ENCODE measurements at places on chromosomes 6 and 20.

DNA sequence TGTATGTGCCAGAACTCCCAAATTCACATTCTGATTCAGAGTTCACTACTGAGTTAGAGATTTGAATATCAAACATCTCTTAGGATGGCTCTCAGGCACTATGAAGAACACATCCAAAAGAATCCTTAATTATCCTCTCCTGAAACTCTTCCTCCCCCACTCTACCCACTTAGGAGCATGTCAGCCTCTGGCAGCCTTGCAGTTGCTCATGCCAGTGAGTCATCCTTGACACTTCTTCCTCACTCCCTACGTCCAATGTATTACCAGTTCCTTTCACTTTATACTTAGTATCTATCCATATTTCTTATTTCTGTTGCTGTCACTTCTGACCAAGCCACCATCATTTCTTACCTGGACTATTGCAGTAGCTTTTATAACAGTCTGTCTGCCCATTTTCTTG, 192.0 kb upstream of the IMPG1 start:
- DNase-seq: no peak

GRCh38 chr20:64180673-64181072, 16.4 kb downstream of the MYT1 start:
- no peak for DNase-seq

DNA sequence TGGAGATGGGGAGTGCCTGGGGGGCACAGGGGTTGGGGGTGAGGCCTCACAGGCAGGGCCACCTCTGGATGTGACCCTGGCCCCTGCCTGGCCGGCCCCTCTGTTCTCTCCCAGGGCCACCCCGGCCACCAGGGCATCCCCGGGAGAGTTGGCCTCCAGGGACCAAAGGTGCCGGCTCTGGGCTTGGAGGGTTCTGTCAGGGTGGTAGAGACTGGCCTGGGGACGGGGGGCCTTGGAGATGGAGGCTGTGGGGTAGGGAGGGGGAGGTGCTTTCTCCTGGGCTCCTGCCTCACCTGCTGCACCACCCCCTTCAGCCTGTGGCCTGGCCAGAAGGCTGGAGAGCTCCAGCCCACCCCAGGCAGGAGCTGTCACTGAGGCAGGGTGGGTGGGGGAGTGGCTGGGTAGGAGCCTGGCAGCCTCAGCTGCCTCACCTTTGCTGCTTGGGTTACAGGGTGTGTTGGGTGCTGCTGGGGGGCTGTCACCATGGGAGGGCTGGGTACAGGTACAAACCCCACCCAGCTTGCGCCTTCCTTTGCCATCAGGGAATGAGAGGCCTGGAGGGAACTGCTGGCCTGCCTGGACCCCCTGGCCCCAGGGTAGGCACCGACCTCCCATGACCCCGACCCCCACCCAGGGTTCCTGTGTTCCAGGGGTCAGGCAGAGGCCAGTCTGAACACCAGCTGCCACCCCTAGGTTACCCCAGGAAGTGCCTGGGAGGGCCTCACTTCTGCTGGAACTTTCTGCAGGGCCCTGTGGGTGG, 32.7 kb downstream of the COL20A1 start:
- no peak for DNase-seq

GRCh38 chr6:155517294-155517693, 61.7 kb upstream of the NOX3 start:
- no peak for DNase-seq

- no peak for DNase-seq
Observed at GRCh38 chr20:47355489-47356219, 845 bp downstream of the ZMYND8 start.

DNA sequence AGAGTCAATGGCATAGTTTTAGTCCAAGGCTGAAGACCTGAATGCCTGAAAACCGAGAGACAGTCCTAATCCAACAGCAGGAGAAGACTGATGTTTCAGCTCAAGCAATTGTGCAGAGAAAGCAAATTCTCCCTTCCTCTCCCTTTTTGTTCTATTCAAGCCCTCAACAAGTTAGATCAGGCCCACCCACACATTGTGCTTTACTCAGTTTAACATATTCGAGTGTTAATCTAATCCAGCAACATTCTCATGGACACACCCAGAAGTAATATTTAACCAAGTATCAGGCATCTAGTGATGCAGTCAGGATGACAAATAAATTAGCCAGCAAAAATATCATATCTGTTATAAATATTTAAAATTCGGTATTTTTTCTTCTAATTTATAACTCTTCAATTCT, 261.1 kb downstream of the HDGFL1 start:
- DNase-seq: no peak

- DNase-seq: no peak
Observed at GRCh38 chr6:12818324-12818723, 101.8 kb downstream of the PHACTR1 start.

DNA sequence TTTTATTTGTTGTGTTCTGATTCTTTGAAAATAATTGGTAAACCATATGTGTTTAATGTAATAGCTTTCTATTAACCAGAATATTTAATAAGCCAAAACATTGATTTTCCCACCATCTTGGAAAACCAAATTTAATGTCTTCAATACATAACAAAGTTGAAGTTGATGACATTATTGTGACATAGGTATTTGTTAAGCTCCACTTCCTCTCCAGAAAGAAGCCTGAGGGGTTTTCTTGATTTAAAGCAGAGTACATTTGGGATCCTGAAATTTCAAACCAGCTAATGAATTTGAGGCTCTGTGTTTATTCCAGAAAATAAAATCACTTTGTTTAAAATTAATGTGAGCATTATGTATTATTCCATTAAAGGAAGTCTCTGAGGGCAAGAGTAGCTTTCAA, 106.3 kb downstream of the PERP start:
- DNase-seq: no peak

DNA sequence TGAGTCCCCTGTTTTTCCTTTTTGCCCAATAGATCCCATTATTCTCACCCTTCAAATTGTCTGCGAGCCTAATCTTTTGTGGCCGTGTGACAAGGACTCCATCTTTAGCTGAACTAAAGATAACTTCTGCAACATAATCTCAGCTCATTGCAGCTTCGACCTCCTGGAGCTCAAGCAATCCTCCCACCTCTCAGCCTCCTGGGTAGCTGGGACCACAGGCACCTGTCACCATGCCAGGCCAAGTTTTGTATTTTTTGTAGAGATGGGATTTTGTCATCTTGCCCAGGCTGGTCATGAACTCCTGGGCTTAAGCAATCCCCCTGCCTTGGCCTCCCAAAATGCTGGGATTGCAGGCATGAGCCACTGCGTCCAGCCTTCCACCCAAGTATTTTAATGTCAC, 161.0 kb downstream of the GJA1 start:
- no peak for DNase-seq

GRCh38 chr20:17675519-17676377, 6.3 kb downstream of the RRBP1 start:
- no peak for DNase-seq

DNA sequence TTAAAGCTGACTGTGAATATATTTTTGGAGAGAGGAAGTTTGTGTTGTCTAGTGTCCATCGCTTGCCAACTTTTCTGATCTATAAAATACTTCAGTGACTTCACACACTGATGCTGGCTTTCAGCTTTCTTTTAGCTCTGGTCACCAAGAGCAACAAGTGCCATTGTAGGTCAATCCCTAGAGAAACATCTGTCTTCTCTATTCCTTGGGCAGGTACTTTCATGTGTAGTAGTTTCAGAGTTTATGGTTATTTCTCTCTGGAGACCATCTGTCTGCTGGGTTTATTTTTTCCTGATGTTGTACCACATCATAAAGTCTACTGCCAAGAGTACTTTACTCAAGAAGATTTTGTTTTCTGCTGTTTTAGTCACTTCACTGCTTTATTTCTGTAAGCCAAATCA, 249.9 kb downstream of the KHDC1L start:
- DNase-seq: no peak

GRCh38 chr6:63114610-63115211, 96.6 kb upstream of the FKBP1C start:
- no peak for DNase-seq

DNA sequence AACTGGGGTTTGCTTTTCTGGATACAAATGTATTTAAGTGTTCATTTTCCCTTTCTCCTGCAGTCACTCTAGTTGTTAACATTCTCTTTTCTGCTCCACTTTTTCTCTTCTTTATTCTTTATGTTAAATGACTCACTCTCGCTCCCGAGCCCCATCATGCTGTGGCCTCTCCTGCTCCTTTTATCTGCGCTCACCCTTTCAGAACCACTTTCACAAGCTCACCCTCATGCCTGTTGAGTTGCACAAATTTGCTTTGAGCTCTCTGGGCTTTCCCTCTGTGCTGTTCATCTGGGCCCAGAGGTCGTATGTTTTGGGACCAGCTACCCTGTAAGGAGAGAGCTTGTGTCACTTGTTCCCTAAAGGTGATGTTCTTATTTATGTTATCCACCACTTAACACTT, 98.1 kb upstream of the ASCC3 start:
- DNase-seq: no peak

- peak; percentile 100 for DNase-seq
Observed at GRCh38 chr6:16338577-16339264, 100.3 kb downstream of the GMPR start.

DNA sequence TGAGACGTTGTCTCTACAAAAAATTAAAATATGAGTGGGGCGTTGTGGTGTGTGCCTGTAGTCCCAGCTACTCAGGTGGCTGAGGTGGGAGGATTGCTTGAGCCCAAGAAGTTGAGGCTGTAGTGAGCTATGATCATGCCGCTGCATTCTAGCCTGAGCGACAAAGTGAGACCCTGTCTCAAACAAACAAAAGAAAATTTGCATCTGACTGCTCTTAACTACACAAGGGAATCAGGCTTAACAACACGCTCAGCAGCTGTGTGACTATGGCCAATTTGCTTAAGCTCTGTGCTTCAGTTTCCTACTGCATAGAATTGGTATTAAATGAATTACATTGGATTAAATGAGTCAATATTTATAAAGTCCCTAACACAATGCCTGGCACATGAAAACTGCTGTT, 24.3 kb upstream of the MRPS10 start:
- no peak for DNase-seq

DNA sequence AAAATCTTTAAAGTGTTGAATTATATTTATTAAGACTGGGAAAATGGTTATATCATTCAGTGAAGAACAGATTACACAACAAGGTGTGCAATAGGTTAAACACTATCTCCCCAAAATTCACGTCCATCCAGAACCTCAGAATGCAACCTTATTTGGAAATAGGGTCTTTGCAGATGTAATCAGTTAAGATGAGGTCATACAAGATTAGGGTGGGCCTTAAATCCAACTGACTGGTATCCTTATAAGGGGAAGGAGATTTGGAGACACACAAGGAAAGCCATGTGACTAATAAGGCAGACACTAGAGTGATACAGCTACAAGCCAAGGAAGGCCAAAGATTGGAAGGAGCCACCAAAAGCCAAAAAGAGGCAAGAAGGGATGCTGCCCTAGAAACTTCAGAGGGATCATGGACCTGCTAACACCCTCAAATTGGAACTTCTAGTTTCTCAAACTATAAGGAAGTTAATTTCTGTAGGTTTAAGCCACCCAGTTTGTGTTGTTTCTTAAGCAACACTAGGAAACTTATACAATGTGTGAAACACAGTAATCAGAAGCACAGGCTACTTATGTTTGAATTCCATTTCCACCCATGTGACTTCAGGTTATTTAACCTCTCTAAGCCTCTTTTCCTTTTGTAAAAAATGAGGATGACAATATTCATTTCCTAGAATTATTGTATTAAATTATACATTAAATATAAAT, 16.9 kb downstream of the ILRUN start:
- DNase-seq: peak; percentile 33

GRCh38 chr6:134021396-134022122, 30.9 kb downstream of the SLC2A12 start:
- no peak for DNase-seq

GRCh38 chr6:168012431-168013249, 15.2 kb downstream of the KIF25 start:
- DNase-seq: no peak

GRCh38 chr20:37894454-37894853, 8.5 kb upstream of the VSTM2L start:
- no peak for DNase-seq

DNA sequence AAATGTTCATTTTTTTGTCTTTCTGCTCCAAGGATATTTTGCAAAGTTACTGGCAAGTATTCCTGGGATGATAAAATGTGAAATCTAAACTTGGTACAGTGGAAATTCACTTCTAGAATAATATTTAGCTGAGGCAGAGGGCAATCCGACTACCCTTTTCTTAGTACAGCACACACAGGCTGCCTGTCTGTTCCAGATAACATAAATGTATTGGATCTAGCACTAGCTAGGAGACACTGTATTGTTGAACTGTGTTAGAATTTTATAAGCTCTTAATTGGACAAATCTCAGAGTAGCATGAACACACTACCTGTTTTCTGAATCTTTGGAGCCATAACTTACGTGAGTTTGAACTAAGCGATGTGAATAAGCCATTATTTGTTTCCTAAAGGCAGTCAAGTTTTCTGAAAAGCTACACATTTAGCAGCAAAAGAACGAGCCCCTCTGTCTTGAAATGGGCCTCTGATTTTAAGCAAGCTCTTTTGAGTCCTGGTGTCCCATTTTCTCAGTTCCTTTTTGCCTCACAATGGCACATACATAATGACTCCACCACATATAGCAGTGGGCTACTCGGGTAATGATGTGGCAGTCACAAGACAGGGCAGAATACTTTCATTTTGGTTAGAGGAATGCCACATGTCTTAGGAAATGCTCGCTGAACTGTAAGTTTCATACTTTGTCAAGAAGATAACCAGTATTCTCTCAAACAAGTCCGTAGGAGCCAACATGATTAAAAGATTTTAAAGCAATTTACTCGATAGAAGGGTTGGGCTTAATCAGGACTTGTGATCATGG, 116.5 kb upstream of the ESR1 start:
- peak; percentile 72 for DNase-seq

GRCh38 chr20:53838311-53838868, 232.0 kb downstream of the BCAS1 start:
- DNase-seq: no peak

DNA sequence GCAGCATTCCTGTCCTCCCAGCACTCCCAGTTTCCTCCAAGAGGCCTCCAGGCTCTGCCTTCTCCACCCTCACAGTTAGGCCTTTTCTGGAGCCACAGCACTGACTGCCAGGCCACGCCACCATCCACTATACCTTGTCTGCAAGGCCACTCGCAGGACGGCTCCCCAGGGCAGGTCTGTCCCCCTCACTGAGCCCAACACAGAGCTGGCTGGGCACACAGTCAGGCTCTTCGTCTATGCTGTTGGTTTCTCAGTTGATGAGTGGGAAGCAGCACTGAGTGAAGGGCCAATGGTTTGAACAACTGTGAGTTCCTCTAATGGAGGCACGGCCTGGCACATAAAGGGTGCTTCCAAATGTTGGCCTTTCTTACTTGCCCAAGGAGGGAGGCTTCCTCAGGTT, 95.2 kb downstream of the GRM4 start:
- no peak for DNase-seq

DNA sequence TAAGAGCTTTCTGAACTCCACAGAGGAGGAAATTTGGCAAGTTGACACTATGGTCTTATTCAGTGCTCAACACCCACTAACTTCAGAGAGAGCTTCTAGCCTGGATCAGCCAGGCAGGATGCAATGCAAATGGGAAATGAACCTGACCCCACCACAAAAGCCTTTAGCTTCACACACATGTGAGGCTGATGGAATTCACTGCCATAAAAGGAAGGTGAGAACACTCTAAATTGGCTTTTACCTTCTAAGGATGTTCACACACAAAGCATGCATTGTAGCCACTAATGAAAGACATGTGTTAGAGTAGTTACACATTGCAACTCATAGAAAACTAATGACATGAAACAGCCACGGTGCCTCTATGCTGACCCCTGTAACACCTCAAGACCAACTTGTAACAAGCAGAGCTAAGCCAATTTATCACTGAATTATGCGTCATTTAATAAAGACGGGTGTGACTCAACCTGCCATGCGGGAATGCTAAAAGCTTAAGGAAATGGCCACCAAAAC, 262.1 kb downstream of the HACE1 start:
- peak; percentile 67 for DNase-seq

Measured in fibroblast of mammary gland (primary cell).